ENCODE measurements at places on chromosomes 4 and X. TPM values are rescaled to one million over a fixed set of nuclear protein-coding genes. Genes with fewer than 3 reads are reported as not detected.
A peak's percentile ranks its signal among the peaks of the same experiment; 100 is the strongest.

DNA sequence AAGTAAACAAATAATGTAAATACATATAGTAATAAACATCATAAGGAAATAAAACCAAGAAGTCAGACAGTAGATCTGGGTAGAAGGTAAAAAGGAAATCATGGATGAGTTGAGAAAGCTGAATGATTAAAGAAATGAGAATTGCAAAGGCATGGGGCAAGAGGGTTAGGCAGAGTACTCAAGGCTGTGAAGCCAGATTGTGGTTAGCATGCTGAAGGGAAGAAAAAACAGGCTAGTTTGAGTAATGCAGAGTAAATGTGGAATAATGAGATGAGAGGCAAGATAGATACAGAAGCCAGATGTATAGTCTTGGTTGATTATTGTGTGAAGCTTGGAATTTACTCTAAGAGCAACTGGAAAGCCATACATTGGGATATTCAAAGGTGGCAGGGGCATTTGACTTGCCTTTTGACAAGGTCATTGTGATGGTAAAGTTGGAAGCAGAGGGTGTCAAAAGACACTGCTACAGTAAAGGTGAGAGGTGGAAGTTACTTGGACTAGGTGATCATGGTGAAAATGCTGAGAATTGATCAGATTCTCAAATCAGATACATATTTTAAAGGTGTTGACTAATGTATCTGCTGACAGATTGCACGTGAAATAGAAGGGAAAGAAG is 307.0 kb downstream of the FSTL5 start:
- DNase-seq = no peak

GRCh38 chrX:153539171-153539978 is 21.9 kb downstream of the ATP2B3 start:
- peak; percentile 81 for DNase-seq

GRCh38 chr4:146381263-146381872 is 140.4 kb downstream of the SLC10A7 start:
- no peak for DNase-seq

GRCh38 chr4:125501568-125501967 is 186.8 kb downstream of the FAT4 start:
- DNase-seq = no peak

DNA sequence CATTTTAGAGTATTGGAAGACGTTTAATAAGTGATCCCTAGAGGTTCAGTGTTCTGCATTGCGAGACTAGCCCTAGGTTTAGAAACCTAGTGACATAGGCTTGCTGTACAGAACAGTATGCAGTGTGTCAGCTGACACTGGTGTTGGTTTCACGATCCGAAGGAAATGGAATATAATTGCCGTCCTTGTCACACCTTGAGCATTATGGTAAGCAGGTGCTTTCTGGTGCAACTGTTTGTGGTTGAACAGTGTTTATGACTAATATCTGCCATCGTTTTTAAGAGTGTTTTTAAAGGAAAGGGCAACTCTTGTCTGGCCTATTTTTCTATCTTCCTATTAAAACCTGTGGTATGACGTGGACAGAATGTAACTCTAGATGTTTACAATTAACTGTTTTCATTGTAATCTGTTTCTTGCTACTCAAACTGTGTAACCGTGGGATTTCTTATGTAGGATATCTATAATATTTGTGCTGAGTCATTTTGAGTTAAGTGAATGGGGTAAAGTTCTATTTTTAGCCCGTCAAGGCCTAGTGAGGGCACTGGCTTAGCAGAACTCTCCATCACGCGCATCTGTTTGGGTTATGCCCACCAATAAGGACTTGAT is 53.8 kb upstream of the TBC1D14 start:
- no peak for DNase-seq

GRCh38 chrX:109372291-109372690 is 109.6 kb downstream of the GUCY2F start:
- no peak for DNase-seq

- no peak for DNase-seq
Measured at GRCh38 chr4:81039351-81039972, 9.0 kb downstream of the BMP3 start.

DNA sequence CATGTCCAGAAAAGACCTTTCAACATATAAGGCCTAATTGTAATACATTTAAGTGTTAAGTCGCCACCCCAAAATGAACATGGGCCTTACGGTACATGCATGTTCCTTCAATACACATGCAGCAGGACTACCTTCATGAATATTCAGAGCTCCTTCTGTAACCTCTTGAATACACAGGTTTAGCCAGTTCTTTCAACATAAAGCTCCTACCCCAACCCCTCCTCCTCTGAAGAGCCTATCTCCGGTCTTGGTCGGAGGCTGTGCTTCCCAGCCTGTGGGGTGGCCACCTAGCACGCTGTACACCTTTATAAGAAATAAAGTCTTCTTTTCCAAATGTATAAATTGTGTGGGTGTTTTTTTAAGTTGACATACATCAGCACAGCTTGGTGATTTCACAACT is 28.3 kb downstream of the NPY5R start:
- no peak for DNase-seq

GRCh38 chrX:138765051-138765450 is 53.5 kb upstream of the FGF13 start:
- DNase-seq = no peak

- no peak for DNase-seq
Measured at GRCh38 chr4:147924604-147925412, 192.9 kb downstream of the ARHGAP10 start.

DNA sequence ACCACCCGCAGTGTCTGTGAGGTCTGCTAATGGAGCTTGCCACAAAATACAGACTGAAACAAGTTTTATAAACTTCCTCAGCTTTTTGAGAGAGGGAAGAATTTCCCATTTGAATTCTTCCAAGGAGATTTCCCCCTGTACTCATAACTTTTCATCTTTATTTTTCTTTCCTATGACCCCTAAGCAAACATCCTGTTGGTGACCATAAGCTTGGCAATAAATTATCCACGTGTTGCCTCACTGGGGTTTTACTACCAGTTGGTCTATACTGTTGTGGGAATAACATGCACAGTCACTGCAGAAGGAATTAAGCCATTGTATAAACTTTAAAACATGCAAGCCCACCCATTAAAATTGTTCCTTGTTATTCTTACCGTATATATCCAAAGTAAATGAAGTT is 86.2 kb downstream of the SLC39A8 start:
- DNase-seq = no peak

DNA sequence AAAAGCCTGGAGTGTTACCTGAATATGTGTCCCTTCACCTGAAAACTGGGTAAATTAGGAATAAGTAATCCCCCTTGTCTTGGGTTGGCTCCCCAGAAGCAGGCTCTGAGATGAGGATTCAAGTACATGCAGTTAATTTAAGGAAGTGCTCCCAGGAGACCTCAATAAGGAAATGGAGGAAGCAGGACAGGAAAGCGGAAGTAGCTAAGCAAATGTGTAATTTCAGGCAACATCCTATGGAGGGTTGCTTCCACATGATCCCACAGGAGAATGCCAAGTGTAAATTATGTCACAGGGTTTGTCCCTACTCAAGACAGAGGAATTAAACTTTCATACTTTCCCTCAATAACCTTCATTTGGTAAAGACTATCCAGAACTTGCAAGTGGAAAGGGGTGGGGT is 48.1 kb upstream of the ARHGEF6 start:
- no peak for DNase-seq

GRCh38 chr4:186693159-186693815 is 30.4 kb downstream of the FAT1 start:
- peak; percentile 81 for DNase-seq

DNA sequence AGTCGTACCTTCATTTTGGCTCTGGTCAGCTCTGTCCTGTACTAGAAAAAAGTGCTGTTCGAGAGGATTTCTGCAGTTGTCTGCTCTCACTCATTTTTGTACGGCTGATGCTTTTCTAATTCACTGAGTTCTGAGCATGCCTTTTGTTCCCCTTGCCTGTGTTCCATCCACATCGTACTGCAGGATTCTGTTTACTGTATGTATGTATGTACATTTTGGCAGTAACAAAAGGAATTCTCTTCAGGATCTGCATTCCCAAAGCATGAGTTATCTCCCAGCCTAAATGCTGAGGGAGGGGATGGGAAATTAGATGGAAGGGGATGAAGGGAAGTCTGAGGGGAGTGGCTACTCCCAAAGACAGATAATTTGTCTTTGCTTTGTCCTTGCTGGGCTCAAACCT is 87.6 kb downstream of the GBA3 start:
- DNase-seq = no peak

- no peak for DNase-seq
Measured at GRCh38 chr4:126530996-126531585, 1101.7 kb upstream of the INTU start.

DNA sequence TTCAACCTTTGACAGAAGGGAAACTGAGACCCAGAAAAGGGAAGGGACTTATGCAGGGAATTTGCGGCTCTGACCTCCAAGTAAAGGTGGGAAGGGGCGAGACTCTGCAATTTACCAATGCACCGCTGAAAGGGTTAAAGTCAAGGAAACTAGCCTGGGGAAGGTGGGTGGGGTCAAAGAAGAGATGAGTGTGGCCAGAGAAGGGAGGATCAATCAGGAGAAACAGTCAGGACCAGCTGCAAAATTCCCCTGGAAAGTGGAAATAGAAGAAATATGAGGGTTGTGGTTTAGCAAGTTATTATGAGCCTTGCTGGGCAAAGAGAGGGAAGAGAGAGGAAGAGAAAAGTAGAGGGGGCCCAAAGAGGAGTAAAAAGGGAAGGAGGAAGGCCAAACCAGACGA is 30.5 kb downstream of the STARD8 start:
- DNase-seq = no peak

The TEX13B gene
- total RNA-seq = not detected

The CENPE gene
- total RNA-seq = 1.1 TPM

The KLHL13 gene
- 12.9 TPM for total RNA-seq

The CTAG1A gene
- total RNA-seq = not detected
